Small intestine (tissue), 16 donors: ENCODE measurements at places on chromosomes 7 and 10. TPM values are rescaled to one million over a fixed set of nuclear protein-coding genes. Genes with fewer than 3 reads are reported as not detected.

GRCh38 chr10:58412502-58412961 lies 27.3 kb downstream of the TFAM start:
- no peak for DNase-seq

DNA sequence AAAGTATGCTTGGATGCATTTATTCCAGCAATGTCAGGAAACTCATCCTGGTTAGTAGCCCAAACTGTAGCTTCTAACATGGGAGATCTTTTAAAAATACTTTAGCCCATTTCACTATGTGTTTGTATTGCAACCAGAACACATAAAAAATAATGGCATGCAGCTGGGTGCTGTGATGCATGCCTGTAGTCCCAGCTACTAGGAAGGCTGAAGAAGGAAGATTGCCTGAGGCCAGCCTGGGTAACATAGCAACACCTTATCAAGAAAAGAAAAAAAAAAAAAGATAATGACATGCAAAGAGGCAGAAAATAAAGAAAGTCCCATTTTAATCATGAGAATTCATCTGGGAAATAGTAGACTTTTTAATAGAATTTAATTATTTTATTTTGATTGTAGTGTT lies 517.0 kb upstream of the TEX47 start:
- DNase-seq = no peak

DNA sequence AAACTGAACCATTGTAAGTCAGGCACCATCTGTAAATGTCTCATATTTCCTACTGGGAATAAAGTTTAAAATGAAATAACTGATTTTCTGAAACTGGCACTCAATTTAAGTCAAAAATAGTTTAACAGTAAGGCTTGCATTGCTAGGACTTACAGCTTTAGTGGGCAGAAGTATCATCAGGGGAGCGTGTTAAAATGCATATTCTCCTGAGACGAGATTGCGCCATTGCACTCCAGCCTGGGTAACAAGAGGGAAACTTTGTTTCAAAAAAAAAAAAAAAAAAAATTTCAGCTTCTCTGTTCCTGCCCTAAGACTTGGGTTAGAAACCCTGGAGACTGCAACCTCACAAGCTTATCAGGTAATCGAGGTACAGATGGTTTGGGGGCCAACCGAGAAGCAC lies 65.4 kb downstream of the UBE3C start:
- DNase-seq = no peak

- DNase-seq = peak; percentile 43
These were observed 6.8 kb upstream of the LAT2 start for GRCh38 chr7:74202841-74203556.

- DNase-seq = no peak
These were observed 154.8 kb downstream of the CHN2 start for GRCh38 chr7:29349362-29349761.

DNA sequence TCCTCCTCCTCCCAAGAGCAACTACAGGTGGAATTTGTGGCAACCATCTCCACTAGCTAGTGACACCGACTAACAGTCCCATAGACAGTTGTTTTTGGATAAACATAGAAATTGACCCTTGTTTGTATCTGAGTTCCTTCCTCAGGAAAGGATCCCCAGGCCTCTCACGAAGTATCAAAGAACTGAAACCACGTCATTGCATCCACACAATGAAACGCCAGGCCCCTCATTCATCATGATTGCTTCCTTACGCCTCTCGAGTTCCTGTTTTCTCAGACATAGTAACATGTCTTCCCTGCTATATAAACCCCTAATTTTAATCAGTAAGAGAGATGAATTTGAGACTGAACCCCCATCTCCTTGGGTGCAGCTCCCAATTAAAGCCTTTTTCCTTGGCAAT lies 18.1 kb downstream of the SLC35G1 start:
- no peak for DNase-seq

DNA sequence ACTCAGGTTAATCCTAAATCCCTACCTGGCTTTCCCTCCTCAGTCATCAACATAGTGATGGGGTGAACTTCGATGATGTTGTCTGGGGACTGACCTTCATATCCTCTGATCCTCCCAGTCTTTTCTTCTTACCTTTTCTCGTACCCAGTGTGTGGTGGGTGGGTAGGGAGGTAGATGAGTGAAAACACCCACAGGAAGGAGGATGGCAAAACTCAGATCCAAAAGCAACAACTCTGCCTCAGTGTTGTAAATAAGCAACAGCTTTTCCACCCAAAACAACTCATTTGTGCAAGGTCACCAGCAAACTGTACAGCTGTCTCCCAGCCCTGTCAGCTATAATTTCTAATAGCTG lies 38.6 kb downstream of the VOPP1 start:
- DNase-seq = no peak

- DNase-seq = no peak
These were observed 1077.1 kb upstream of the C7orf33 start for GRCh38 chr7:147513451-147513850.

DNA sequence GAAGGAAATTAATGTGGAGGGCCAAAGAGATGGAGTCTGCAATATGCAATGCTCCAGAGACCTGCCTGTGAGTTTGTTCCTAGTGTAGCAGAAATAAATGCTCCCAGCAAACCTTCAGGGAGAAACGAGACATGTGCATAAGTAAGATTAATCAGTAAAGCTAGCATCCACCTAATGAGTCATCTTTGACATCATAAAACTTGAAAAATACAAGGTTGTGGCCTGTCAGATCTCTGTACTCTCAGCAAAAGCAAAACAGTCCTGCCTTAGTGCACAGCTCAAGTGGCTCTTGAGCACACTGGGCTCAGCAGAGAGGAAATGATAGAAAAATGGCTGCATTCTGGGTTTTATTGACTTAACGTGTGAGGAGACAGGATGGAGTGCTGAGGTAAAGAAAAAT lies 32.5 kb upstream of the ERCC6 start:
- DNase-seq = no peak

- no peak for DNase-seq
These were observed 405.0 kb upstream of the LRRN3 start for GRCh38 chr7:110685899-110686298.

GRCh38 chr7:35003679-35004303 lies 33.5 kb downstream of the DPY19L1 start:
- DNase-seq = peak; percentile 88

The SPDYE1 gene
- polyA plus RNA-seq = not detected

DNA sequence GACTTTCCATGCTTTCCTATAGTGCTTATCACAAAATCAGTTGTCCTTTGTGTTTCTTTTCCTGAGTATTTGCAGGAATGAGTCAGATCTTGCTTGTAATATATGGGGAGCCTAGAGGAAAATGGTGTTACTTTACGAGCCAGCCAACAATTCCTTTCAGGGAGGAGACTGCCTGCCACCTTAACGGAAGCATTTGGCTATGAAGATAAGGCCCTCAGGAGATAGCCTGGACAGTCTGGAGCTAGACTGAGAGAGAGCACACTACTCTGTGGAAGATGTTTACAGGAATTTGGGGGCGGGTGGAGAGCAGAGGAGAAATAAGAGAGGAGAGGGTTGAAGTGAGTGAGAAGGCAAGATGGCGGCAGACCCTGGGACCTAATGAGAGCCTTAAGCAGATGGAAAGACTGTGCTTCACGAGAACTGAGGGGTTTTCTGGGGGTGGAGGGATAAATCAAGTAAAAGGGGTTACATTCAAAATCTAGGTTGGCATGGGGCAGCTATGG lies 126.3 kb downstream of the SNX10 start:
- DNase-seq = no peak

DNA sequence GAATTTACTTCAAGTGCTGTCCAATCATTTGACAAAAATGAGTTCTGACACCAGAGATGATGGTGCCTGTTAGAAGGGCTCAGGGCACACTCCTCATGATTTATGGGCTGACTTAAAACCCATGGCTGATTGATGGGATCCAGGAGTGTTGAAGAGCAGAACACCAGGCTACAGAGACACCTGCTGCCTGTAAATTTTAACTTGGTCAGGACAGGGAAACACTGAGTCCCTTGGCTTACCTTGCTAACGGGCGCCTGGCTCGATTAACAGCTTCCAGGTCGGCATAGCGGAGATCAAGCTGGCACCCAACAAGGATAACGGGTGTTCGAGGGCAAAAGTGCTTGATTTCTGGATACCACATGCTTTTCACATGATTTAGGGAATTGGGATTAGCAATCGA lies 51.4 kb downstream of the RHOBTB1 start:
- no peak for DNase-seq
